ENCODE measurements at places on chromosomes 2 and 18. TPM values are rescaled to one million over a fixed set of nuclear protein-coding genes. Genes with fewer than 3 reads are reported as not detected.

Gene DCDC2C
- total RNA-seq = not detected

Gene MAP3K19
- total RNA-seq = not detected

Gene LDLRAD4
- total RNA-seq = 0.43 TPM

GRCh38 chr2:74815941-74816340 lies 18.0 kb upstream of the HK2 start:
- DNase-seq = no peak

GRCh38 chr18:37364237-37364636 lies 201.4 kb downstream of the CELF4 start:
- DNase-seq = no peak
